ENCODE measurements at places on chromosomes 13 and 19.

- peak; percentile 98 for DNase-seq
Measured at GRCh38 chr19:38949580-38950367, 19.0 kb downstream of the MRPS12 start.

GRCh38 chr13:107373551-107373950, 805.6 kb upstream of the ARGLU1 start:
- DNase-seq, result no peak

GRCh38 chr19:56086671-56087430, 34.2 kb downstream of the ZNF787 start:
- DNase-seq, result no peak

GRCh38 chr13:26707122-26708006, 53.2 kb downstream of the GPR12 start:
- DNase-seq, result peak; percentile 41

DNA sequence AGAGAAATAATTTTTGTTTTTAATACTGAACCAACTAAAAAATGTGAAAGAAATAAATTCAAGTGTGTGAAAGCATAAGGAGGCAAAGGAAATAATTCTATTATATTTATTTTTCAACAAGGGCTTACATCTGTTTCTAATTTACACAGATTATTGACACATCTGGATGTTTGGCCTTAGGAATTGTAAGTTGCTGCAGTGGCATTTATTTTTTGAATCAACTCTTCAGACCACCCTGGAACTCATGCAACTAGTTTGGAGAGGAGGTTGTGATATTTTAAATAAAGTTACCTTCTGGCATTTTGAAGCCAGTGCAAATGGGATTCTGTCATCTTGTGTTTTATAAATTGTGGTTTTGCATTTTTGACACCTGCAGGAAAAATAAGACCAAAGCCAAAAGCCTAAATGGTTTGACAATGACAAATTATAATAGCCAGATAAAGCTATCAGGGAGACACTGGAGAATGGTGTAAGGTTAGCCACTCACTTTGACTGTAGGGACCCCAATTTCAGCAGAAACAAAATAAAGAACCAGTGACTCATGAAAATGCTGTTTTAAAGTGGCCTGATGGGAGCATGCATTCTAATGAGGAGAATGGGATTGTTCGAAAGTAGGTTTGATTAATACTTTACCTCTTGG, 192.9 kb downstream of the KLF5 start:
- no peak for DNase-seq

DNA sequence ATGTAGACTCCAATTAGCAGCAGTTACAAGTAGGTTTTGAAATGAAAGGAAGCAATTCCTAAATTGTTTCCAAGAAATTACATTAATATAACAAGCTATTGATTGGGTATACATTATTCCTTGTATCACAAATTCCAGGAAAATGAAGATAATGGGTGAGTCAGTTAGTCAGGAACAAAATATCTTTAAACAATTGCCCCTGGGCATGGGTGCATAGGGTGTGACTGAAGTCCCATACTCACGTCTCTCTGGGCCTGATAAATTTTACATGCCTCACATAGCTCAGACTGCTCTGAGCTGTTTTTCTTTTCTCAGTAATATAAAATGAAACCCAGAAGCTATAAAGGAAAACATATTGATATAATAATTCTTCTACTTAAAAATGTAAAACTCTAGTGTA, 87.8 kb downstream of the FNDC3A start:
- no peak for DNase-seq

DNA sequence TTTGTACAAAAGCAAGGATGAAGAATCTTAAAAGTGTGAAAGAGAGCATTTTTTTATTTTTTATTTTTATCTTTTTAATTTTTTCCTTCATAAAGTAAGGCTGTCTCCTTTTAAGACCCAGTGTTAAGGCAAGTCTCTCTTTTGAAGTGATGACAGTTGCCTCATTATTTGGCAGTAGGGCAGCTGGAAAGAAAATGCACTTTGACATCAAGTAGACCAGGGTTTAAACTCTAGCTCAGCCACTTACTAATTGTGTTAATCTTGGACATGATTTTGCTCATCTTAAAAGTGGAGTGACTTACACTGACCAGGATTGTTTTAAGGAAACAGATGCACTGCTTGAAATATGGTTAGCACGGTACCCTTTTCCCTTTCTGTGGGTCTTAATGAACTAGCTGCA, 18.5 kb downstream of the GPALPP1 start:
- no peak for DNase-seq

DNA sequence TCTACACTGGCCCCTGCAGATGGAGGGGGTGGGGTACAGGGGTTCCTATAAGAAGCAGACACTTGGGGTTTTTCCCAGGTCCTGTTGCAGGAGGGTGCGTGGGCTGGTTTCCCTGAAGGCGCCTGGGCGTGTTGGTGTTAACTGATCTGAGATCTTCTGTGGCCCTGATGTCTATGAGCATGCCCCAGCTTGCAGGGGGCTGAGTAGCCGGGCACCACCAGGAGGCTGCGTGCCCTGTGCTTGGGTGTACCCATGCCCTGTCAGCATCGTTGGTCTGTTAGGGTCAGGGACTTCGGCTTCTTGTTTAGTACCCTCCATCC, 45.3 kb downstream of the CAPN12 start:
- DNase-seq, result no peak

DNA sequence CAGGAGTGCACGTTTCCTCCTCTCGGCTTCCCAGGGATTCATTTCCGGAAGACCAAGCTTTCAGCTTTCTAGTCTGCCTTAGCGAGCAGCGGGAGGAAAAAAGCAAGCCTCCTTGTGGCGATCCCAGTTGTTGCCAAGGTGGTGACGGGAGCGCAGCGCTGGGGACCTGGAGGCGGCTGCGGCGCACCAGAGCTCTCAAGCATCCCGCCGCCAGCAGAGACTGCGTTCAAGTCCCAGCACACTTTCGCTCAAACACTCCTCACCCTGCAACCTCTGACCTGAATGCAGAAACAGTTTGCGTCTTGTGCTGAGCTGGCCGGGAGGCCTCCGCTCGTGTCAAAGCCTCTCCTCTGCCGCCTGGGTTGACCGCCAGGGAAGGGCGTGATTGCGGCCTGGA, 4.9 kb downstream of the GSX1 start:
- DNase-seq, result peak; percentile 53

- DNase-seq, result no peak
Measured at GRCh38 chr13:75129331-75129730, 352.6 kb downstream of the TBC1D4 start.

DNA sequence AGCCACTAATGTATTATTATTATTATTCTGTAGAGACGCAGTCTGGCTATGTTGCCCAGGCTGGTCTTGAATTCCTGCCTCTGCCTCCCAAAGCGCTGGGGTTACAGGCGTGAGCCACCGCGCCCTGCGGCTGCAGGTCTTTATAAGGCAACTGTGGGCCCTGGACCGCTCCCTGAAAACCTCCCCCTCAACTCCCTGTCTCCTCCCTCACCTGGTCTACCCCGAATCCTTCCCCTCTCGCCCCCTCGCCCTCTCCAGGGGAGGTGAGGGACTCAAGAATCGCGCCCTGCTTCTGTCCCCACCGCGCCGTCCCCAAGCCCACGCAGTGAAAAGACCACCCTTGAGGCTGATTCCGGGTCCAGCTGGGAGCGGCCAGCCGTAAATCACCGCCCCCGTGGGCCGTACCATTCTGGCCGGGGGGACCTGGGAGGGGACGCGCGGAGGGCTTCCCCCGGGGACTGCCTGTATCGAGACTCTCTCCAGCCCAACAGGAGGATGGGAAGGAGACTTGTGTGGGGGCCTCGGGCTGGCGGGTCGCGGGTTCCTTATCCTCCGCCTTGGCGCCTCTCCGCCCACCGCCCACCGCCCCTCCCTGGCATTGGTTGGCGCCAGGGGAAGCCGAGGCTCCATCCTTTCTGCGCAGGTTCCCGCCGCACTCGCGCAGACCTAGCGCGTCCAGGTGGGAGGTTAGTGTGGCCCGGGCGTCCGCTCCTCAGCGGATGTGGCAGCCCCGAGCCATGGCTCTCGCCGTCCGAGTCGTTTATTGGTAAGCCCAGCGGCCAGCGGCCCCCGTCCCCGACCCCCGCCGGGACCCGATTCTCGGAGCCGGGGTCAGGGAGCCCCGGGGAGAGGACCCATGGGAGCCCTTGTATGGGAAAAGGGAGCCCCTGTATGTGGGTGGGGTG, at the start of gene SELENOW:
SELENOW (plus strand) TSS at position 655 of the 905 bp plus-strand sequence; CDS start at position 738, 83 bp downstream.
- DNase-seq, result peak; percentile 82

GRCh38 chr13:112510987-112511685, 76.8 kb downstream of the TUBGCP3 start:
- no peak for DNase-seq

DNA sequence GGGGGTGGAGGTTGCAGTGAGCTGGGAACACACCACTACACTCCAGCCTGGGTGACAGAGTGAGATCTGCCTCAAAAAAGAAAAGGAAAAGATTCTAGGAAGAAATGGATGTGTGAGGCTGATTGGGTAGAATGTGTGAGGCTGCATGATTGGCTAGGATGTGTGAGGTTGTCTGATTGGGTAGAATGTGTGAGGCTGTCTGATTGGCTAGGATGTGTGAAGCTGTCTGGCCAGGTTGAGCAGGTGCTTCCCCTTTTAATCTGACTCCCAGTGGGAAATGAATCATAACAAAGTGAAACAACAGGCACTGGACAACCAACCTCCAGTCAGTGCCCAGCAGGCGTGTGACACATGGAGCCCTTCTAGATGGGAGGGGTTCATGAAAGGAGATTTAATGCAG, 14.7 kb downstream of the C13orf46 start:
- no peak for DNase-seq

GRCh38 chr19:6250024-6250615, 29.7 kb downstream of the MLLT1 start:
- DNase-seq, result no peak

DNA sequence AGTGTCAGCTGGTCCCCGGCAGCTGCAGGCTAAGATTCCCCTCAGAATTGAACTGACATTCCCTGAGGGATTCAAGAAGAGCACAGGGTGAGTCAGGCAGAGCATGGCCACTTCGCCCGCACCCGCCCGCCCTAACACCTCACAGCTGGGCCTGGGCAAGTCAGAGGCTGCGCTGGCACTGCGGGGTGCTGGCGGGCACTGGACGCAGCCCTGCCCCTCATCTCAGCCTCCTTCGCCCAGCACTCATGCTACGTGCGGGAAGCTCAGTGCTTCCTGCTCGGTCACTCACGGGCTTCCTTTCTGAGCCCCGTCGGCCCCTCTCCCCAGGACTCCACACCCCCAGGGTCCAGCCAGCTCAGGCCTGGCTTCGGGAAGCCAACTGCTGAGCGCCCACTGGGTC, 56.9 kb downstream of the MLLT1 start:
- DNase-seq, result no peak

GRCh38 chr13:75443356-75443958, 38.5 kb downstream of the TBC1D4 start:
- DNase-seq, result no peak

DNA sequence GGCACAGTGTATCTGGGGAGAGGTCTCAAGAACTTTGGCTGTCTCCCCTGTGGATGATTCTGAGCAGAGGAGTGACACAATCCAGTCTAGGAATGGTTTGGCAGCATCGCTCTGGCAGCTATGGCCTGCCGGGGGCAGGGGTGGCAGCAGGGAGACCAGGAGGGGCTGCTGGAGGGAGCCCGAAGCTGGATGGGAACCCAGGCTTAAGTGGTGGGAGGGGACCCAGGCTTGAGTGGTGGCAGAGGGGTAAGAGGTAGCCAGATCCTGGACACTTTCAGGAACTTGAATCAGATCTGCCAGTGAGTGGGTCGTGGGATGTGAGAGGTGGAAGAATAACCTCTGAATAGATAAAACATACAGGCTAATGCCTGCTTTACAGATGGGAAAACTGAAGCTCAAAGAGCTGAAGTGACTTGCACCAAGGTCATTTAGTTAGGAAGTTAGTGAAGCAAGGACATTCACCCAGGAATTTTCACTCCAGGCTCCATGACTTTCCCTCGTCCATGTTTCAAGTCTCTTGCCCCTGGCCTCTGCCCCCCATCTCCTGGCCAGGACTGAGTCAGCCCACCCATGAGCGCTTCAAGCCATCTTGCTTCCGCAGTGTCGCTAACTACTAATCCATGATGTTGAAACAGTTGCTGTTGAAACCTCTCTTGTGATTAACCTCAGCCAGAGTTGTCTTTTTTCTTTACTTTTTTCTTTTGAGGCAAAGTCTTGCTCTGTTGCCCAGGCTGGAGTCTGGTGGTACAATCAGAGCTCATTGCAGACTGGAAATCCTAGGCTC, 29.9 kb upstream of the C1QTNF9 start:
- DNase-seq, result no peak

GRCh38 chr13:91714855-91715254, 316.4 kb downstream of the GPC5 start:
- DNase-seq, result no peak

GRCh38 chr13:48749699-48750473, 96.2 kb downstream of the CYSLTR2 start:
- DNase-seq, result peak; percentile 61

DNA sequence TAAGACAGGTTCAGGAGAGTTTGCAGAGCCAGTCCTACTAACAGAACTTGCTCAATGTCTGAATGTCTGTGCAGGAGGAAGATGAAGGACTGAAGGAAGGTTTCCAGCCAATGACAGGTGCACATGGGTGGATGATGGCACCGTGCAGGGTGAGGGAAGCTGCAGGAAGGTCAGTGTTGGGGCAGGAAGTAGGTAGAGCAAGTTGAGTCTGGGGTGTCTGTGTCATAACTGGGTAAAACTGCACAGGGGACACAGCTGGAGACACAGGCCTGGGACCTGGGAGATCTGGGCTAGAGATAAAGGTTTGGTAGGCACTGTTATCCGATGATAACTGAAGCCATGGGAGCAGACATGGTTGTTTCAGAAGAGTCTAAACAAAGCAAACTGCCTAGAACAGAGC, 116.9 kb downstream of the USP12 start:
- DNase-seq, result no peak

DNA sequence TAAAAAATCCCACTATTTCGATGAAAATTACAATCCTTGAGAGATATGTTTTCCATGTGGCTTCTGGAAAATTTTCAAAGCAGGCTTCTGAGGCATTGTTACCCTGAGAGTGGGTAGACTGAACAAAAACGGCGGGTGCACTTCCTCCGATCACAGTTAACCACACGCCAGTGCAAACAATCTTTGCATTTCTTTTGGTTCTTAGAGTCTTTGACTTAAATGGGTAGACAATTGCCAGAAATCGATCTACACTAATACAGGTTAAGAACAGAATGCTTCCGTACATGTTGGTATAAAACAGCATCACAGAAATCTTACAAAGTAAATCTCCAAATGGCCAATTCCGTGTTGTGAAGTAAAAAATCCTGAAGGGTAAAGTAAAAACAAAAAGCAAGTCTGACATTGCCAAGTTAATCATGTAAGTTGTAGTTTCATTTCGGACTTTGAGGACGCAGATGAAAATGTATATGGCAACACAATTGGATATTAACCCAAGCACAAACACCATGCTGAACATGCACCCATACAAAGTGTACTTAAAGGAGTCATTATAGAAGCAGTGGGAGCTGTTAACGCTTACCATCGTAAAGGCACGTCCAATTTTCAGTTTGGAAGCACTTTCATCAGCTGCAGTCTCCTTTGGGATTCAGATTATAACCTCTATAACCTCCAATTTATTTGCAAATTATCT, 927 bp downstream of the LPAR6 start:
- no peak for DNase-seq

GRCh38 chr19:3803114-3803888, 17.1 kb upstream of the MATK start:
- DNase-seq, result no peak

GRCh38 chr13:110433014-110433413, 125.9 kb downstream of the COL4A2 start:
- DNase-seq, result no peak

- DNase-seq, result peak; percentile 52
Measured at GRCh38 chr19:16324384-16325160, at the start of gene KLF2. TSS of gene KLF2 (plus strand) at chr19:16324826. CDS start at chr19:16324924, 98 bp downstream.
